ENCODE measurements at places on chromosomes 1 and 21.
A peak's percentile ranks its signal among the peaks of the same experiment; 100 is the strongest.

DNA sequence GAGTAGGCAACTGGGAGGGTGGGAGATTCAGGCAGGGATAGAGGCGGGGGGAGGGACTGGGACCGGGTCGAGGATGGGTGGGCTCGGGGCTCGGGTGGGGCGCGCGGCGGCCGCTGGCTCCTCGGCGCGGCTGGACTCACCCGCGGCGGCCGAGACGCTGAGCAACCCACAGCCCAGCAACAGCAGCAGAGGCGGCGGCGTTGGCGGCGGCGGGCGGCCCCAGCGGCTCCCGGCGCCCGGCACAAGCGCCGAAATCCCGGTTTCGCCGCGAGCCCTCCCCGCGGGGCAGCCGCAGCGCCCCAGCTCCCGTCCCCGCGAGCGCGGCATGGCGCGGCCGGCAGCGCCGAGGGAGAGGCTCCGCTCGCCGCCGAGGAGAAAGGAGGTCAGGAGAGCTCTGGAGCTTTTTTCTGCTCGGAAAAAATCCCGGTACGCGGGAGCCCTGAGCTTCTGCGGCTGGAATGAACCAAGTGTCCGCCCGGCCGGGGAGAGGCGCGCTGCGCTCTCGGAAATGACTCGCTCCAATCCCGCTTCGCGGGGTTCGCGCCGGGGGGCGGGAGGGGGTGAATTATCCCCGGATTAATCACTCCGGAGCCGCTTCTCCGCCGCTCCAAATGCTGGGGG lies at the start of gene CSMD2:
Gene CSMD2, minus strand, starts transcription at position 460 of the 621 bp plus-strand sequence. Its CDS starts 133 bp downstream, at position 327.
- peak; percentile 44 for DNase-seq

GRCh38 chr1:109750920-109751319 lies 10.1 kb upstream of the GSTM3 start:
- DNase-seq: no peak

- peak; percentile 15 for DNase-seq
These were observed 89.5 kb upstream of the CD53 start for GRCh38 chr1:110783292-110783918.

GRCh38 chr1:148166558-148167492 lies 14.7 kb upstream of the NBPF11 start:
- no peak for DNase-seq

DNA sequence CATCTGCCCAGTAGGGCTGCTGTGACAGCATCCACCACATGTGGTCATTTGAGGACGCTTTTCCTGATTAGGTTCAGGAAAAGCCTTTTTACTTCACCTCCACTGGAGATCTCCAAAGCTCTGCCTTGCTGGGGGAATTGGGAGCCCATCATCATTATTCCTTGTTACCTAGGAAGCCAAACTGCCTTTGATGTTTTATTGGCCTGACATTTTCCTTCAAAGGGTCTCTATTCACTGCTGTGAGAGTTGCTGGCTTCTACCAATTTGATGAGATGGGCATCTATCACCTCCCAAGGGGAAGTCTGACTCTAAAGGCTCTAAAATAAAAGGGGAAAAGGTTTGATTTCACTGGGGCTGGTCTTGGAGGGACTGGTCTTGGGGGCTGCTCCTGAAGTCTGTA lies 678.6 kb downstream of the PTPRU start:
- no peak for DNase-seq

DNA sequence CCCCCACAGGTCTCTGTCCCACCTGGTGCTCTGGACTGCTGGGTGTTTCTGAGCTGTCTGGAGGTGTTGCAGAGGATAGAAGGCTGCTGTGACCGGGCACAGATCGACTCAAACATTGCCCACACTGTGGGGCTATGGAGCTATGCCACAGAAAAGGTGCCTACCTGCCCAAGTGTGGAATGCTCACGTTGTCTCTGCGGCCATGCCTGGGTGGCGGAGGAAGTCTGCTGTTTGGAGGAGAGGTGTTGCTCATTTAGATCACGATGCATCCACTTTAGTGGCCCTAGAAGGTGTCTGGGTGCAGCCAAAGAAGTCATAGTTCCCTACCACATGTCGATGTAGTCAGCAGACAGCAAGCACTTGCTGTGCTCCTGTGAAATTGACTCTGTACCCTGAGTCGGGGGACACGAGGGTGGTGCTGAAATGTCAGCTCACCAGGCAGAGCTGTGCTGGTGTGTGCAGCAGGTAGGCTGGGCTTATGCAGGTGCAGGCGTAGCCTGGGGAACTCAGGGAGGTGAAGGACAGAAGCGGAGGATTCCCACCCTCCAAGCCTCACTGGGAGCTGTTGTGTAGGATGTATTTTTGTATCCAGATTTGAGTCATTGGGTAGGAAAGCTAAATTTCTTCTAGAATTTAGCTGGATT lies 32.8 kb upstream of the PWP2 start:
- DNase-seq: no peak

- no peak for DNase-seq
These were observed 22.8 kb upstream of the STMN1 start for GRCh38 chr1:25929016-25929415.

- DNase-seq: no peak
These were observed 310.8 kb downstream of the USP25 start for GRCh38 chr21:16040601-16041000.

DNA sequence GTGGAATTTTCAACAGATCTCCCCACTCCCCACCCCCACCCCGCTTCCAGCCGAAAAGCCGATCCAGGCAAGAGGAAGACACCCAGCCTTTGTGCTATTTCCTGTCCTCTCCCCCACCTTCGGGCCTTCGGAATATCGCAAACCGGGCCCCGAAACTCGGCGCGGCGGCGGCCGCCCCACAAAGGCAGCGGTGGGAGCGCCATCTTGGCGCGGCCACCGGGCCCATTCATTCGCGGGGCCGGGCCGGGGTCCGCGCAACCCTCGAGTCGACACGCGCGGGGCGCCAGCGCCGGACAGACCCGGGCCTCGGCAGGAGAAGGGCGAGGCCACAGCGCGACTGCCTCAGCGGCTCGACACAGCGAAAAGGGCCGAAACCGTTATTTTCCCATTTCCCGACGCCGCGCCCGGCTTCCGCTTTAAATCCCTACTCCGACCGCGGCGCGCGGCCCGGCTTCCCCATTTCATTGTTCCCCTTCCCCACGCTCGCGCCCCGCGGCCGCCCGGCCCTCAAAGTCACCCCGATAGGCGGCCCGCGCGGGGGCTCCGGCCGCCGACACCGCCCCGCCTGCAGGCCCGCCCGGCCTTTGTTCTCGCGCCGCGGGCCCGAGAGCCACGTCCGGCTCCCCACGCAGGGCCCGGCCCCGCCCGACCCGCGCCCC lies 911 bp downstream of the GNB1 start:
- no peak for DNase-seq

DNA sequence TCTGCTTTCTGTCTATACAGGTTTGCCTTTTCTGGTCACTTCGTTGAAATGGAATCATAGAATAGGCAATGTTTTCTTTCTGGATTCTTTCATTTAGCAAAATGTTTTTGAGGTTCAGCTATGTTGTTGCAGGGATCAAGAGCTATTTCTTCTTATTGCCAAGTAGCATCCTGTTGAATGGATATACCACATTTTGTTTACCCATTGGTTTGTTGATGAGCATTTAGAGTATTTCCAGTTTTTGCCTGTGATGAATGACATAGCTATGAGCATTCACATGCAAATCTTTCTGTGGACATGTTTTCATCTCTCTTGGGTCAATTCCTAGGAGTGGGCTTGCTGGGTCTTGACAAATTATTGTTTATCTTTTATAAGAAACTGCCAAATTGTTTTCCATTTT lies 115.5 kb downstream of the ACTL8 start:
- DNase-seq: no peak

- DNase-seq: no peak
These were observed at the start of gene KCND3 for GRCh38 chr1:111989531-111990025. Gene KCND3, minus strand, starts transcription at chr1:111989668.

- DNase-seq: no peak
These were observed 110.6 kb upstream of the PLPPR5 start for GRCh38 chr1:99115231-99115630.

- DNase-seq: no peak
These were observed 1016.3 kb upstream of the NCAM2 start for GRCh38 chr21:19981938-19982337.

DNA sequence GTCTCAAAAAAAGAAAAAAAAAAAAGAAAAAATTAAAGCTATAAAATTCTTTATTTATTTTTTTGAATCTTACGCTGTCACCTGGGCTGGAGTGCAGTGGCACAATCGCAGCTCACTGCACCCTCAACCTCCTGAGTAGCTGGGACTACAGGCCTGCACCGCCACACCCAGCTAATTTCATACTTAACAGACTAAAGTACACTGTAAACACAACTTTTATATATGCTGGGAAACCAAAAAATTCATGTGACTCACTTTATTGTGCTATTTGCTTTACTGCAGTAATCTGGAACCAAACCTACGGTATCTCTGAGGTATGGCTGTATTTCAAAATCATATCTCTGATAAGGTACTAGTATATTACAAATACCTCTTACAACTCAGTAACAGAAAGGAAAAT lies 40.3 kb downstream of the HSF2BP start:
- no peak for DNase-seq

DNA sequence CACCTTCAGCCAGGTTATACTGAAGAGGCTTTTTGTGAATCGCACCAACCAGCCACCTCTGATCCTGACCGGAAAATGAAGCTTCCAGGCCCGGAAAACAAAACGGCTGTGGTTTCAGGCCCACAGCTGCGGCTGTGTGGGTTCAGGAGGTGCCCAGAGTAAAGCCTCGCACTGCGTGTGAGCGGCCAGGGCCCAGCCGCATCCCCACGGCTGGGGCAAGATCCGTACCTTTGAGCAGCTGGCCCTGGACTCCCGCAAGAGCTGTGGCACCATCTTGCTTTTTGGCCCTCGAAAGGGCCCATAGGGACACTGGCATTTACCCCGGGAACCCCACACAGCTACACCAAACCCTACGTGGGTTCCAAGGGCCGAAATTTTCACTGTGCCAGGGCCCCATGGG lies 63.0 kb downstream of the GLUL start:
- DNase-seq: no peak

- no peak for DNase-seq
These were observed 3.5 kb upstream of the KRTAP10-4 start for GRCh38 chr21:44569861-44570517.

DNA sequence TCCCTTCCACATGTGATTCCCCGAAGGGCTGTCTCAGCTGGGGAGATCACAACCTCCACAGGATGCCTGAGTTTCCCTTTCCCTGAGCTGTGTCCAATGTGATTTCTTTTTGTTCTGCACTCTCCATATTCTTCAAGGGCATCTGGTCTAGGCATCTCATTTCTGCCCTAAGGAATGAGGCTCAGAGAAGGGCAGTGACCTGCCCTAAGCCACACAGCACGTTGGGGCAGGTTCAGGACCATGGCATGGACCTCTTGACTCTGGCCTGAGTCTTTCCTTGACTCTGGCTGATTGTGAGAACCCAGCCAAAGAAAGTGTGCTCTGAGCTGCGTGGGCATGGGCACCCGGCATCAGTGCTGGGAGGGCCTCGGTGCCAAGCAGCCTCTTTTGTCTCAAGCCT lies 590.3 kb downstream of the PTPRU start:
- no peak for DNase-seq

- DNase-seq: no peak
These were observed 1.8 kb downstream of the RD3 start for GRCh38 chr1:211490038-211490678.

GRCh38 chr1:212700223-212700891 lies 717 bp upstream of the BATF3 start:
- DNase-seq: no peak

DNA sequence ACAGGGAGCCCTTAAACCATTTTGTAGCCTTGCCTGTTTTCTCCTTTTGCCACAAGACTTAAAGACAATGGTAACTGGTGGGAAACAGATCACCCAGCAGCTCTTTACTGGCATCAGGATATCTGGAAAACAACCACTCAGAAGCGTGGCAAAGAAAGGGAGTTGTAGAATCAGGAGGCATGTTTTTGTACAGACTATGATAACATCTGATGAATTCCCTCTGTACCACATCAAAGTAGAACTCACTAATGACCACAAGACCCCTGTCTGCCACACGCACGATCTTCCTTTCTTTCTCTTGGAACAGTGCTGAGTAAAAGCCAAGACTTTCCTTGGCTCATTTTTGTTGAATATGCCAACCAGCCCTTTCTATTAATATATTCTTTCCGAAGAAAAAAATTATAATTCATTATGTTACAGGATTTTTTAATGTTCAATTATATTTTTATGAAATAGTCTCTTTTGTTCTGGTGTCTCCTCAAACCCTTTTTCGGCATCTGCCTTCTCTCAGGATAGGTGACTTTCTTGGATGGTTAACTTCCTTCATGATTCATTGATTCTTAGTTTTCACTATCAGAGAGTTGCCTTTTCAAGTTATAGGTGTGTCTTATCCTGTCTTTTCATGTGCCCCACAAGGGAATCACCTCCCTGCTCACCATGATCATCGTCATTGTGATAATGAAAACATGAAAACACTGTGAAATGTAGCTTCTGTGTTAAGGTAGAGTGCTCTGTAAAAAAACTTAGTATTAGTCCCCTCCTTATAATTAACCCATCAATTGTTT lies 7.9 kb upstream of the PHGDH start:
- DNase-seq: no peak

GRCh38 chr1:43632135-43632670 lies 17.7 kb upstream of the KDM4A start:
- no peak for DNase-seq

Data from substantia nigra (tissue), 51 donors.